ENCODE measurements at places on chromosomes 1 and 21.

DNA sequence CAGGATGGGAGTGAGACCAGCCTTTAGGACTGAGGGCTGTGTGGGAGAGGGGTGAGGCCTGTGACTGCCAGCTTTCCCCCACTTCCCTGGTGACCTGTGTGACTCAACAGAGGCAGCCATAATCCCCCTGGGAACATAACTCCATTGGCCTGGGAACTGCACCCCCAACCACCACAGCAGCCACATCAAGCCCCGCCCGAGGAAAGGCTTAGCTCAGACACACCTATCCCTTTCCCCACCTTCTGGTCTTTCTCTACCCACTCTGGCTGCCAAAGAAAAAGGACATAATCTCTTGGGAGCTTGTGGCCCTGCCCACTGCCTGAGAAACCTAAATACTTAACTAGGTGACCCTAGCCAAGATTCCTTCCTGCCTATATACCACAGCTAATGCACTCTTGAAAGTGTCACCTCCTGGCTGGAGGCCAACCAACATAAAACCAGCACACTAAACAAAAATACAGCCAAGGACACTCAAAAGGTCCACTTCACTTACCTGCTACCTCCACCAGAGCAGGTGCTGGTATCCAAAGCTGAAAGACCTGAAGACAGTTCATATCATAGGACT lies 406.6 kb upstream of the CAMK1G start:
- no peak for DNase-seq

DNA sequence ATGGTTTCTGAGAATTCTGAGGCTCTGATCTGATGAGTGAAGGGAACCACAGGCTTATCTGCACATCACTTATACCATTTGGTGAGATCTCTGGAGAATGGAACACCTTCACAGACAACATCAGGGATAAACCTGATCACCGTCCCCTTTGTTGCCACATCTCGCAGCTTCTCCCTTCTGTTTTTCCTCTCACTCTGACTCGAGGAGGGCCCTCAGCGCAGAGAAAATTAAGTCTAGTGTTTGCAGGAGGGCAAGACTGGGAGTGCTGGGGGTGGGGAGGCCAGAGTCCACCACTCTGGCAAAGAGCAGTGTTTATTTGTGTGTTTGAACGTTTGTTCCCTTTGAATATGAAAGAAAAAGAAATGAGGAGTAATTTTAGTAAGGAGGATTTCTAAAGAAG lies 29.0 kb upstream of the BATF3 start:
- no peak for DNase-seq

- DNase-seq: no peak
Measured at GRCh38 chr1:223349241-223349640, 14.7 kb downstream of the SUSD4 start.

DNA sequence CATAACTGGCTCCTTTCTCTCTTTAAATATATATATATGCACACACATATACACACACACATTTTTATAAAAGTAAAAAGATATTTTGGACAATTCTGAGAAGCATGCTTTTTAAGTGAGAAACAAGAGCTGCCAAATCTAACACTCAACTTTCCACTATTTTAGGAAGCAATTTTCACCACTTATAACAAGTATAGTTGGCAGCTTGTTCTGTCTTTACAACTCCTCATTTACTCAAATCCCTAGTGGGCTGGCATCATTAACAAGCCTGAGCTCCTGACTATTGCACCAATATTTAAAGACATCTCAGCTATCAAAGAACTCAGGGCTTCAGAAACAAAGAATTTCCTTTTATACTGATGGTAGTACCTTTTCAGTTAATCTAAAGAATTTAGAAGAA lies 76.6 kb downstream of the RAB3GAP2 start:
- DNase-seq: no peak

- DNase-seq: peak; percentile 13
Measured at GRCh38 chr1:178768423-178768822, 43.4 kb downstream of the RALGPS2 start.

DNA sequence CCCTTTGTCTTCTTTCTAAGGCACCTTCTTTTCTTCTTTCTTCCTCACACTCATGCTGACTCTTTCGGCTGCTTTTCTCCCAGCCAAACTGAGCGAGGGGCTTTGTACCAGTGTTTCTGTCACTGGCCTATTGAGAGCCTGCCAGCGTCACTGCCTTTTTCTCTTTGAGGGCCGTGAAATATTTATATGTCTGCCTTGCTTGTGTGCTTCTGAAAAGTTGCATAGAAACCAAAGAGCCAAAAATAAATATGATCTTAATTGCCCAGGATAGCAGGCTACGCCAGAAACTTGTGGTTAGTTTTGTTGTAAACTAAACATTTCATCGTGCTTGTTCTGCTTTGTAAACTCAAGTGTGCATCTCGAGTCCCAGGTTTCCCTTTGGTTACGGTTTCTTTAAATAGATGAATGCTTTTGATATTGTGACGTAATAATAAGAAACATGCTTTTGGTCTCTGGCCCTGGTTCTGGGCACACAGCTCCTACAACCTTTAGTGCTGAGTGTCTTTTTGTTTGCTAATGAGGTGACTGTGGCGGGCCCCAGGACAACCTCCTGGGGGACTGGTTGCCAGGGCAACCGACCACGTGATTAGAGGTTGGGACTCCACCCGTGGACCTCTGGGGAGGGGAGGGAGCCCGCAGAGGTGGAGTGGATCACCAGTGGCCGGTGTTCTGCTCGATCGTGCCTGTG lies 10.8 kb downstream of the SLC37A1 start:
- DNase-seq: peak; percentile 85

DNA sequence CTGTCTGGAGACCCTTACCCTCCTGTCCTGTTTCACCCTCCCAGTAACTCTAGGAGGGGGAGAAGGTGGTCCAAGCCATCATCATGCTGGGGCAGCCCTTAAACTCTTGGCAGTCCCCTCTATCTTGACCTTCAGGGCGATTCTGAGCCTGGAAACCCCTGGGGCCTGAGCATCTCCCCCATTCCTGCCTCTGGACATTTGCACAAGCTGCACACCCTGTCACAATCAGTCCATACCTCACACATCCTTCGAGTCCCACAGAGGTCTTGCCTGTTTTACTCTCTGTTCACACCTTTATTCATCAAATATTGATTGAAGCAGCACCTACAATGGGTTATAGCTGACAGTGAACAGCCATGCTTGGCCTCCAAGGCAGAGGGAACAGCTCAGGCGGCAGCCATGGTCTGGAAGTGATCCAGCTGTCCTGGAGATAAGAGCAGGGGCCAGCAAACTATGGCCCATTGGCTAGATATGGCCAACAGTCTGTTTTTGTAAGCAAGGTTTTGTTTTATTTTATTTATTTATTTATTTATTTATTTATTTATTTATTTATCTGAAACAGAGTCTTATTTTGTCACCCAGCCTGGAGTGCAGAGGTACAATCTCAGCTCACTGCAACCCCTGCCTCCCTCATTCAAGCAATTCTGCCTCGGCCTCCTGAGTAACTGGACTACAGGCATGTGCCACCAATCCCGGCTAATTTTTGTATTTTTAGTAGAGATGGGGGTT lies 7.1 kb upstream of the FAM131C start:
- DNase-seq: no peak

- DNase-seq: no peak
Measured at GRCh38 chr1:201949491-201949890, 3.1 kb upstream of the LMOD1 start.

GRCh38 chr1:195709821-195710220 lies 898.4 kb downstream of the KCNT2 start:
- no peak for DNase-seq

GRCh38 chr1:24207709-24208108 lies 20.6 kb upstream of the IFNLR1 start:
- no peak for DNase-seq

- DNase-seq: no peak
Measured at GRCh38 chr21:29538115-29538514, 239.4 kb downstream of the BACH1 start.

GRCh38 chr1:94321662-94322061 lies 84.3 kb upstream of the ARHGAP29 start:
- peak; percentile 5 for DNase-seq

GRCh38 chr1:69534829-69535228 lies 32.9 kb upstream of the LRRC7 start:
- DNase-seq: no peak

DNA sequence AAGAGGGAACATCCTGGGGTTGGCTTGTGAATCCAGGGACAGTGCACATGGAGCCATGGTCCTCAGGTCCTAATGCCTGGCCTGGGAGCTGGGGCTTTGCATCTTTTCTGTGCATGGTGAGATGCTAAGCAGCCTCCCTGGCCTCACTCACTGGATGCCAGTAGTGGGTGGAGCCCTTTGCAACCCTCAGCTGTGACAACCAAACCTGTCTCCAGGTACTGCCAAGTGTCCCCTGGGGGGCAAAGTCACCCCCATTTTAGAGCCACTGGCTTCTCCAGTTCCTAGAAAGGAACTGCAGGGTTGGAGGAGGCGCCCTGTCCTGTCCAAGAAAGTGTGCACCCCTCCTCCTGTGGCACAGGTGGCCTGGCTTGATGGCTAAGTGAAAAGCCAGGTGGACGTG lies 44.6 kb upstream of the GRIK3 start:
- DNase-seq: no peak

- no peak for DNase-seq
Measured at GRCh38 chr1:84913555-84913892, 20.5 kb upstream of the LPAR3 start.

DNA sequence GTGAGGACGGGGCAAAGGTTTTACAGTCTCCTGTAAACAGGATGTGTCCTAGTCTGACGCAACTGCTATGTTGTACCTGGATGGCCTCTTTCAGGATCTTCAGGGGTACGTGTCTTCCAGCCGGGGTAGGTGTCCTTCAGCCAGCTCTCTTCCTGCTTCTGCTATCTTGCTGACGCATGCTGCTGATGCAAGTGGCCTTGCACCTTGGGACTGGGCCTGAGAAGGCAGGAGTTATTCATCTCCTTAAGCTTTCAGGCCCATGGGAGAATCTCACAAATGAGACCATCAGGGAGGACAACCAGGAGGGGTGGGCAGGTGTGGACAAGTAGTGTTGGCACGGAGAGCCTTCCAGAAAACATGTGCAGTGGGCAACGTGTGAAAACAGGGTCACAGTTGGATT lies 7.9 kb upstream of the SPRR1B start:
- no peak for DNase-seq

GRCh38 chr1:210489491-210489890 lies 160.8 kb downstream of the HHAT start:
- DNase-seq: no peak

GRCh38 chr1:51908499-51908898 lies 30.0 kb upstream of the NRDC start:
- DNase-seq: no peak

GRCh38 chr1:51875836-51876235 lies 2.7 kb downstream of the NRDC start:
- no peak for DNase-seq

DNA sequence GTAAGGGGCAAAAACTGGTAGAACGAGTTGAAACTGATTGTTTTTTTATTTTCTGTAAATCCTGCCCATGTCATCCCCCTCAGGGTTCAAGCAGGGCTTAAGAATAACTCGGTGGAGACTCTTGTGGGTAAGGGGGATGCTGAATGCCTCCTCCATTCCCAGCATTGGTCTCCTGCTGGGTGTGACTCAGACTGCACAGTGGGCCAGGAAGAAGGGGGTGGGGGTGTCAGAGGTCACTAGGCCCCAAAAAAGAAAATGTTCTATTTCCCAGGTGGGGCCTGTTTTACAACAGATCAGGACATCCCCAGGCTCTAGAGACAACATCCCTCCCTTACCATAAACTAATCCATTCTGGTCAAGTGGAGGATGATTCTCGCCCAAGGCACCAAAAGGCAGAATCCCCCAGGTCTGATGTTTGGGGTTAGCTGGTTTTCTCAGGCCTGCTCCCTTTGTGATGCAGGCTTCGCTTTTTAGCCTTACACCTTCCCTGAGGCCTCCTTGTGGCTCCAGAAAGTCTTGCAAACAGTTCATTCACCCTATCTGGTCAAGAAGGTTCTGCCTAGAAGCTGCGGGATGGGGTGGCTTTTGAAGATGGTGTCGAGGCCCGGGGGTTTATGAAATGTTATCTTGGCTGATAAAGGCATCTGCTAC lies 10.7 kb upstream of the GRHL3 start:
- no peak for DNase-seq

GRCh38 chr1:85406081-85406480 lies 58.9 kb downstream of the DDAH1 start:
- DNase-seq: no peak

DNA sequence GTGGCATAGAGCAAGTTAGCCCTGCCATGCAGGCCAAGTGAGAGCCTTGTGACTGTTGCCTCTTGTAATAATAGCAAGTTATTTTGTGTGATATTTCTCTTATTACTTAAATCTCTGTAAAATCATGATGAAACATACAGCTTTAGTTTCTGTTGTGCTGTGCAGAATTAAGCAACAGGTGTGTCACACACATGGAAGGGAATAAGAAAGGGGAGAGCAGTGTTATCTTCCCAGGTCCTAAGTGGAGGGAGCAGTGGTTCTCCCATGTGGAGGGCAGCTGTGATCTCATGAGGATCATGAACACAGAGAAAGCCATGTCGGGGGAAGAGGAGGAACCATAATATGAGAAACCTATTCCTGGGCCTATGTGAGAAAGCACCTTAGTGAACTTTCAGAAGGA lies 25.2 kb upstream of the SCYL3 start:
- no peak for DNase-seq

DNA sequence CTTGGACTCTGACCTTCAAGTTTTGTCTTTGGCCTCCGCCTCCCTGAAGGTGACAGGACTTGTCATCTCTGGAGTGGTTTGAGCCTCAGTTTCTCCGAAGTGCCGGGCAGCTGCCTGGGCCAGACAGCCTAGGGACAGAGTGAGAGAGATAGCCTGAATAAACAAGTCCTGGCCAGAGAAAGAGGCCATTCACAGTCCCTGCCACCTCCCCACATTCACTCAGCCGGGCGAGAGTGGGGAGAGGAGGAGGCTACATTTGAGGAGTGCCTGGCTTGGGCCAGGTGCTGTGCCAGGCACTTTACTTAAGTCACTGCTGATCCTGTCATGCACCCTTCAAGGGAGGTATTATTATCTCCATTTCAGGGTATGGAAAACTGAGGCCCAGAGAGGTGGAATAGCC lies 3.5 kb downstream of the EXTL1 start:
- no peak for DNase-seq

DNA sequence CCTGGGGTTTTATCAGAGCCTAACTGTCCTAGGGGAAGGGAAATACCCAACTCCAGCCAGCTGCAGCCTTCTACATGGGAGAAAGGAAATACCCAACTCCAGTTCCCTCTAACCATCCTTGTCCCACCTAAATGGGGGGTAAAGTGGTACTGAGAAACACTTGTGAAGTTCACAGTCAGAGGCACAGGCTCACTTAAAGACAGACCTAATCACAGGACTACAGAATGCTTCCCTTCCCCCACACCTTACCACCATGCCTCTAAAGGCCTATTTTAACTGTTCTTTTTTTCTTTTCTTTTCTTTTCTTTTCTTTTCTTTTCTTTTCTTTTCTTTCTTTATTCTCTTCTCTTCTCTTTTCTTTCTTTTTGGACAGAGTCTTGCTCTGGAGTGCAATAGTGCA lies 324.6 kb downstream of the SPATA17 start:
- no peak for DNase-seq

GRCh38 chr1:225713281-225713680 lies 60.4 kb upstream of the ENAH start:
- no peak for DNase-seq

GRCh38 chr1:53285969-53286760 lies 41.7 kb downstream of the LRP8 start:
- no peak for DNase-seq

- no peak for DNase-seq
Measured at GRCh38 chr1:15432324-15432723, 5.9 kb upstream of the CTRC start.

GRCh38 chr21:32641710-32642698 lies 29.8 kb upstream of the CFAP298 start:
- DNase-seq: no peak
